Pons (tissue), 1 donor: ENCODE measurements at places on chromosomes 7 and 10.

- DNase-seq: no peak
Observed at GRCh38 chr10:129950676-129951075, 13.4 kb downstream of the EBF3 start.

- no peak for DNase-seq
Observed at GRCh38 chr7:43546231-43546630, 36.7 kb upstream of the STK17A start.

DNA sequence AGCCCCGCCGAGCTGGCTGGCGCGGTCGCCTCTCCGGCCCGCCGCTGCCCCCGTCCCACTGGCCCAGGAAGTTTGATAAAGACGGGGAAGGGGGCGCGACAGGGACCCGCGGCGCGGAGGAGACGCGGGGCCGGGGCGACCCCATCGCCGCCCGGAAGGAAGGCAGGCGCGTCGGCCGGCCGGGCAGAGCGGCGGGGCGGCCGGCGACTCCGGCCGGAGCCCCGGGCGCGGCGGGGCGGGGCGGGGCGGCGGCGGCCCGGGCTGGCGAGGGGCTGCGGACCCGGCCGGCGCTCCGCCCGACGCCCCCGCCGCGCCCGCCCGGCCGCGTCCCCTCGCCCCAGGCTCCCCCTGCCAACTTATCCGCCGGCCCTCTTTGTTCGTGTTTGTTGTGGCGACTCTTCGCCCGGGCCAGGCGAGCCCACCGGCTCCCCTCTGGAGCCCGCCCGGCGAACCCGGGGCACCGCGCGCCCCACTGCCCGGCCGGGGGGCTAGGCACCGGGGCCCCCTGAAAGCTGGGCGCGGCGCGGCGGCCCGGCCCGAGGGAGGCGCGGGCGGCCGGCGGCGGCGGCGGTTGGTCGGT lies 571 bp downstream of the KDM7A start:
- no peak for DNase-seq

DNA sequence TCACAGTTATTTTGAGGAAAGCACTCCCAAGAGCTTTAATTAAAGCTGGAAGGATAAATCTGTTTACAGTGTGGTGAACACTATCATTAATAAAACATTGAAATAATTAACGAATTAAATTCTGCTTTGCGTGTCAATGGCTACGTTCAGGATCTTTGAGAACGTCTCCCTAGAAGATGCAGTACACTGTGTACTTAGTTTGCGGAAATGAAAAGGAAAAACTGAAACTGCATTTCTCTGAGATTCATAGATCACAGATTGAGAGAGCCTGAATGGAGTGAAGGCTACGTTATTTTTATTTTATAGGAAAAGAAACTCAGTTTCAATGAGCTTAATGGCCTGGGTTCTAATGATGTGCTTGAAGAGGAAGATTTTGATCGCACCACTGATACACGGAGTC lies 85.3 kb downstream of the NRP1 start:
- no peak for DNase-seq

DNA sequence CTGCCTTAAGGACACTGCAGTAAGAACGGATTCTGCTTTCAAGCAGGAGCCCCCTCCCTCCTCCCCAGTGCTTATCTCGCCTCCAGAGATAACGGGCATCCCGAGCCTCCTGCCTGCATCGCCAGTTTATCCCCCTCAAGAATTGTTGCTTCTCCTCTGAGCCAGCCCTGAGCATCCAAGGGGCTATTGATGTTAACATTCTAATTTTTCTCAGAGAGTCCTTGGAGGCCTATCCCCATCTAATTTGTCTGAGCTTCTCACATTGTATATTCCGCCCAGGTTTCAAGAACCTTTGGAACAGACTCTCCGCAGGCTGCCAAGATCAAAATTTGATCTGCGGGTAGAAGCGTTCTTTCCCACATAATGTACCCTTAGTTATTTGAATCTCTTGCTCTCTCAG lies 180.0 kb downstream of the GFRA1 start:
- DNase-seq: no peak

GRCh38 chr10:73332379-73332778 lies 26.3 kb downstream of the CFAP70 start:
- DNase-seq: no peak

- peak; percentile 57 for DNase-seq
Observed at GRCh38 chr7:119935418-119936025, 337.5 kb upstream of the KCND2 start.

DNA sequence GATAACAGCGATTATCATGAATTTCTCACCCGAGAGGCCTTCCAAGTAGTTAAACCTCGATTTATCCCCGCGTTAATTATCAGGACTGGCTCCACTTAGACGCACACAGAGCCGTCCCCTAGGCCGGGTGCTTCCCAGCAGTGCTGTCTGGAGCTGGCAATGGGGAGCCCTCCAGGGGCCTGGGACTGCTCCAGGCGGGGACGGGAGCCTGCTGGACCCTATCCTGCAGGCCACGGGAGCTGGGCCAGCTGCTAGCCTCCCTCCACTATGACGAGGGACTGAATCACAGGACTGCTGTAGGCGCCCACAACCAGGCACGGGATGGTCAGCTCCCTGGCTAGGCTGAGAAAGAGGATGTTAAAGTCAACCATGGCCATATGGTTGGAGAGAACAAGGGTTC lies 229.1 kb downstream of the ELFN1 start:
- peak; percentile 37 for DNase-seq

- DNase-seq: no peak
Observed at GRCh38 chr10:71435571-71436267, 39.0 kb downstream of the CDH23 start.

- DNase-seq: no peak
Observed at GRCh38 chr10:84665883-84666463, 337.6 kb downstream of the CCSER2 start.

DNA sequence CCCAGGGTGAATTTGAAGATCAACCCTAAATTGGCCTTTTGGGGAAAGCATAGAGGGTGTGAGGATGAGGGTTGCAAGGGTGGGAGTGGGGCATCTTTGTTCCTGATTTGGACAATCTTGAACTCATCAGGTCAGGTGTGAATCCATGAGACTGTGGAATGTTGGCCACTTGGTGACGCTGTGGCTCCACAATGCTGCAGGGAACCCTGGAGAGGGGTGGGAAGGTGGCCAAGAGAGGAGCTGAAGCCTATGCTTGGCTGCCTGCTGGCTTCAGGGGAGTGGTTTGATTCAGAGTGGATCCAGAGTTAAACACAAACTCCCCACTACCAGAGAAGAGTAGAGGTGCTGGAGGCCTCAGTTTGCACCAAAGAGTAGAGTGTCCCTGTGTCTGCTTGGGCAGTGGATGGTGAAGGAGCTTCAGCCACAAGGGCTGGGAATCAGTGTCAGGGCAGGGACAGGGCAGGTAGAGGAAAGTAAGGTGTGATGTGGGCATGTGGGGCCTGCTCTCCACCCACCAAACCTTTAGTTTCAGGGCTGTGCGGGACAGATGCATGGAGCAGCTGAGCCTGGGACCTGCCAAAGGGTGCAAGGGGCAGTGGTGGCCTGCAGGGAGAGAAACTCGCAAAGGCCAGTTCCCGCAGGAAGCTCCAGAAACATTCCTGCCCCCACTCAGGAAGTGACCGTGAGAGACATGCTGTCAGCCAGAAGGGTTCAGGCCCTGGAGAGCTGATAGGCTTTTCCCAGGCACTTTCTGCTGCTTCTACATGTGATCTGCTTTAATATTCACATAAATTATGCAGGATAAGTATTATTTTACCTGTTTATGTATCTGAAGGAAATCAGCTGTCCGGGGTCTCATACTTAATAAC lies 81.0 kb upstream of the PRSS58 start:
- DNase-seq: peak; percentile 63

DNA sequence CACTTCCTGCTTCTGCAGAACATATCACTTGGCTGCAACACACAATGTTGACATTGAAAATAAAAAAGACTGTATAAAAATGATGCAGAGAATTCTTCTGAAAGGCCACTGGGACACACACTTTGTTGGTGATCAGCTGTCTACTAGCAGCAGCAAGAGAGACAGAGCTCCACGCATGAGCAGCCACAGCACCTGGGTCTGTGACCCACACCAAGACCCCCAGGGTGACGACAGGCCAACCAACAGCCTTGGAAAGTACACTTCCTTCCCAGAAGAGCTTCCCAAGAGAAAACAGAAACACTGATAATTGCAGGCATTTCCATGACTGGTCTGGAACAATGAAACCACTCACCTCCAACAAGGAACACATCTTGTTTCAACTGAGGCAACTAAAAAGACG lies 239.0 kb downstream of the DIP2C start:
- no peak for DNase-seq

DNA sequence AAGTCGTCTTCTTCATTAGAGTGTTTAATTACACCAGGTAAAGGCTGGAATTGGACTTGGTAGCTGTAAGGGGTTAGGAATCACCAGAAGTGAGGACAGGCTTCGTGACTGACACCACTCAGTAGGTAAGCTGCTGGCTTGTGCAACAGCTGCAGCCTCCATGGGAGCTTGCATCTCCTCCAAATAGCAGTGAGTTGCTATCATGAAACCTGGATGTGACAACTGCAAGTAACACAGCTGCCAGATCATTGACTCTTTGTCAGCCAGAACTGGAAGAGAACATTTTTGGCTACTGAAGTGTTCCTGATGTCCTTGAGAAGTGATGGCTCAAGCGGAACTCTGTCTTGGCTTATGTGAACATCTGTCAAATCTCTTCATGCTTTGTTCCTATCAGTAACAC lies 64.1 kb upstream of the MSRB2 start:
- DNase-seq: no peak

DNA sequence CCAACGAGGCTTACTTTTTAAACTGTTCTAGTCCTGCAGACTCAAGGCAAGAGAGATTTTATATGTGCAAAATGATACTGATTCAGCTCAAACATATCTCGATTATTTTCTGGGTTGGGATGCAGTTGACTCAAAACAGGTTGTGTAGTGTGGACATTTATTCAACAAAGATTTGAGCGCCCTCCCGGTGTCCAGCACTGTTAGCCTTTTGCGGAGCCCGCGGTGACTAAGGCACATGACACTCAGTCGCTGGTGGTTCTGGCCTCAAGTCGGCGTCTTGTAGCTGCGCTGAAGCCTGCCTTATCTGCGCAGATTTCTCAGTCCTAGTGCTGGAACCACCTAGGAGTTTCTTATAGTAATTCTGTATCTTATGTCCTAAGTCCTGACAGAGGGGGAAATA lies 938 bp upstream of the CADPS2 start:
- DNase-seq: peak; percentile 70

DNA sequence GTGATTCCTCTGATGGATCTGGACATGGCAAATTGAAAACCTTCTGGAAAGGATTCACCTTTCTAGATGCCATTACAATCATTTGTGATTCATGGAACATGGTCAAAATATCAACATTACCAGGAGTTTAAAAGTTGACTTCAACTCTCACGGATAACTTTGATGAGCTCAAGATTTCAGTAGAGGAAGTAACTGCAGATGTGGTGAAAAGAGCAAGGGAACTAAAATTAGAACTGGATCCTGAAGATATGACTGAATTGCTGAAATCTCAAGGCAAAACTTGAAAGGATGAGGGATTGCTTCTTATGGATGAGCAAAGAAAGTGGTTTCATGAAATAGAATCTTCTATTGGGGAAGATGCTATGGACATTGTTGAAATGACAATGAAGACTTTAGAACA lies 293.6 kb downstream of the ARHGAP12 start:
- DNase-seq: no peak

DNA sequence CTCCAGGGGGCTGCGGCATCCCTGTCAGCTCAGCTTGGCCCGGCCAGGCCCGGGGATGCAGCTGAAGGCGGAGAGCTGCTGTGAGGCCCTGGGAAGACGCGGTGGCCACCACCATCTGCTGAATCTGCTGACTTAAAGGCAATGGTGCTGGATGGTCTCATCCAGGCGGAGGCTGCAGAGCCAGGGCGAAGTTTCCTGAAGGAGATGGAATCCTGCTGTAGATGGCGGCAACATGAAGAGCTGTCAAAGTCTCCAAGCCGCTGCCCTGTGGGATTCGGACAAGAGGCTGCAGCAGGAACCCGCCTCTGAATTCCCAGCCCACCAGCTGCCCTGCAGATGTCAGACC lies 200.1 kb downstream of the PTPRN2 start:
- DNase-seq: no peak

GRCh38 chr10:110577056-110577455 lies 9.6 kb downstream of the SMC3 start:
- DNase-seq: no peak

DNA sequence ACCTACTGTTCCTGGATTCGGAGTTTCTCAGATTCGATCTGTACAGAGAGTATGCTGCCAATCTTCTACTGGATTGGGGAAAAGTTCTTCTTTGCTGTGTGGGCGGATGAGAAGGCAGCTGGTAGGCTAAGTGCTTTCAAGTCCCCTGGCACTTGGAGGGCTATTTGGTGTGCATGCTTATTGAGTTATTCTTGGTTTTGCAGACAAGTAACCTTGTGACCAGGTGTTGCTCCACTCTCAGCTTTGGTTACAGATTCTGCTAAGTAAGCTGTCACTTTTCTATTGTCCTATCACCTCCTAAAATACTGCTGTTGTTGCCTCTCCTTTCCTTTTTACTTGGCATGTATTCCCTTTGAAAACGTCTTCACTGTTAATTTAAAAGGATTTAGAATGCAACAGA lies 1375.1 kb upstream of the LRRTM3 start:
- no peak for DNase-seq

GRCh38 chr10:58642283-58642682 lies 129.6 kb downstream of the BICC1 start:
- DNase-seq: no peak

- no peak for DNase-seq
Observed at GRCh38 chr7:44145479-44145968, 4.4 kb upstream of the MYL7 start.

- DNase-seq: peak; percentile 64
Observed at GRCh38 chr10:35191523-35191922, 64.9 kb downstream of the CREM start.

- no peak for DNase-seq
Observed at GRCh38 chr7:158072991-158073730, 514.5 kb downstream of the PTPRN2 start.

DNA sequence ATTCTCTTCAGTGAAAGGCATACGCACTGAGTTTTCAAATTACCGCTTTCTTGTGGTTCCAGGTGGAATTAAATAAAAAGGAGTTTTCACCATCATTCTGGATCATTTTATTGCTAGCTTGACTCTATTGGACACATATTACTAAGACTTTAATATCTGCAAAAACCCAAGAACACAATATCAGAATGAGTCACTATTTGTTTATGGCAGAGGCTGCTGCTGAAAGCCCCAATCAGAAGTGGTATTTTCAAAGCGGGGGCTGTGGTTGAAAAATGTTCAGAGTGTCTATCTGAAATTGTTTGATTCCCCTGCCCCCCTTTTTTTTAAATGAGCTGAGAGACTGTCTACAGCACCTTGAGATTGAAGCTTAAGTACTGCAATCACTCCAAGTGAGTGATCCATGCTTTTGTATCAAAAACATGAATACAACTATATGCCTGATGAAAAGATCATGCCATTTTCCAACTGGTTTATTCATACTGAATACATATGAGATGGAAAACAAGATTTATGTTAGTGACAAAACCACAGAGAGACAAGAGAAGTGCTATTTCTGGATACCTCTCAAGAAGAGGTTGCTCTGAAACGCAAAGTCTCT lies 376.4 kb downstream of the HTR7 start:
- DNase-seq: no peak

GRCh38 chr10:19421674-19422073 lies 373.1 kb downstream of the MALRD1 start:
- no peak for DNase-seq
